DMS 273 treated with DMSO at 0.1 percent for 48 hours (cell line): ENCODE measurements at places on chromosomes 11 and 22.

DNA sequence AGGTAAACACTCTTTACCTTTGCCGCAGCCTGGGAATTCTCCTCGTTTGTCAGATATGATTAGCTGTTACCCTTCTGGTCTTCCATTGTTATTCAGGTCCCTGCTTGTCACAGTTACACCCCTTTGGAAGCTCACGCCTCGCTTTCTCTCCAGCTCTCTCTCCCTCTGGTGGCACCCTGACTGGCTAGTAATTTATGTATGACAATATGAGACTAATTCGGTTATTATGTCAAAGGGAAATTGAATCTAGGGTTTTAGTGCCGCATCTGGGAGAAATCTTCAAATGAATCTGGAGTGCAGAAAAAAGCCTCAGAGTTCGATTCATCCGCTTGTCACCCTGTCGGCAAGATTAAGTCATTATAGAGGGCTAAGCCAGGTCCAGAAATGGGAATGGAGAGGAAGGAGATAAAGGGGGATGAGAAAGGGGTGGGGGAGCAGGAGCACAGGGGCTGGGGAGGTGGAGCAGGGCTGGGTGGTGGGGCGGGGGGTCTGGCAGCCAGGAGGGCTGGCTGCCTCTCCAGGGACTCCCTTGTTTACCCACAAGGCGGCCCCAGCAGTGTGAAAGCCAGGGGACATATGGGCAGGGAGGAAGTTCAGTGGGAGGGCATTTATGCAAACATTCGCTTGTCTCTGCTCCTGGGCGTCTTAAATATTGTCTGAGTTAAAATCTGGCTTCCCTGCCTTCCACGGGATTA is 179.0 kb upstream of the NECTIN1 start:
- peak; percentile 12 for DNase-seq

DNA sequence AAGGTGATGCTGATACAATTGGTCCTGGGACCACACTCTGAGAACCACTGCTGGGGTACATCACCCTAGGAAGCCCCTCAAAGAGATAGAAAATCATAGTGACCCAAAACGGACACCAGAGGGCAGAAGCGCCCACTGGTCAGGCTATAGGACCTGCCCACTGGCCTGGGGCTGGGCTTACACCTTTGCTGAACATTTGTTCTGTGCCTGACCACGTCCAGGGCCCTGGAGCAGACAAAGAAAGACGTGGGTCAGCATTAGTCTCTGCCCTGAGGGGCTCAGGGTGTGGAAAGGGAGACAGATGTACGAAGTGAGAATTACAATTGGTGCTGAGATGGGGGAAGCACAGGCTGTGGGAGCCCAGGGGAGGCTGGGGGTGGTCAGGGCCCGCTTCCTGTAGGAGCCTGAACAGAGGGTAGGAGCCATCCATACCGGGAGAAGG is 14.4 kb upstream of the SERPINH1 start:
- DNase-seq, result no peak

DNA sequence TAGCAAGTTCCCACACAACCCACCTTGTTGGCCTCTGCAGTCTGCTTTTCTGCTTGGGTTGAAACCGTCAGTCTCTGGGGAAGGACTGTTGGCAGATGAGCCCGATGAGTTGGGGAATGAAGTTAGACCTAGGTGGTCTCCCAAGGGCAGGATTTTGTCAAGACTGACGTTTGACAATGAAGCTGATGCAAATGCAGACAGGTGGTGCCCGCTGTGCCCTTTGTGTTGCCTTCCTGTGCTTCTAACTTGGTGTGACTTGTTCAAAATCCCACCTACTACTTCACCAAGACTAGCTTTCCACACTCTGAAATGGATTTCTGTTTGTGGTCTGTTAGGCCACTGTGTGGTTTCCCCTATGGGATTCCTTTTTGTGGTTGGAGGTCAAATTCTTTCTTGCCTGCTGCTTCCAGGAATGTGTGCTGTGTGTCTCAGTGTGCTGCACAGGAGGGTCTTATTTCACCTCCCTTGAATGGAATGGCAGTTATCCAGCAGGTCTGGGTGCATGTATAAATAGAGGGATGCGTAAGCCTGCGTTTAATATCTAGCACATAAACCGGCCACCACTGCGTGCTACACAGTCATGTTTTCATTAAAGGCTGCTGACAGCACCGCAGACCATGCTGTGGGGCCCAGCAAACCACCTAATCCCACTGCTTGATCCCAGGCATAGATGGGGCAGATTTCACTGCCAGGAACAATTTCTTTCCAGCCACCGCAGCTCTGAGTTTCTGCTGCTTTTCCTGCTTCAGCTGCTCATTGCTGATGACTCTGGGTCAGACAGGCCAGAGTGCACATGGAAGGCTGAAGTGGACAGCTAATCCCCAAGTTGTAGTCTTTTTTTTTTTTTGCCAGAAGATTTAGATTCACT is 44.8 kb downstream of the ADAMTS8 start:
- DNase-seq, result no peak

DNA sequence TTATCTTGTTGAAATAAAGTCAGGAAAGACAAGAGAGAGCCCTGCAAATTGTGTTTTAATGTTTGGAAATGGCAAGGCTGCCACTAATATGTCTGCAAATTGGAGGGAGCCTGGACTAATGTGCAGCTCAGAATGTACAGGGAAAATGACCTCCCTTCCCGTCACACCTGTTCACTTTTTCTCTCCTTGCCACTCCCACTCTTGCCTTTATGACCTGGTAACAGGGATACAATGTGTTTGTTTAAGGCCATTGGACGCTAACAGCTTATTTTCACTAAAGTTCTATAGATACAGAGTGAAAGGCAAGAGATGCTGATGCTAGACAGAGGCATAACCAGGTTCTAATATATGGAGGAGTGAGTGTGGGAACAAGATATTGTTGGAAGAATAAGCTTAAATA is 203.9 kb downstream of the RAB38 start:
- no peak for DNase-seq

- DNase-seq, result no peak
Observed at GRCh38 chr11:9827708-9828107, 163.8 kb downstream of the SWAP70 start.

- no peak for DNase-seq
Observed at GRCh38 chr11:86874304-86875056, 74.1 kb downstream of the PRSS23 start.

- DNase-seq, result no peak
Observed at GRCh38 chr11:72788241-72788640, 5.6 kb downstream of the STARD10 start.

DNA sequence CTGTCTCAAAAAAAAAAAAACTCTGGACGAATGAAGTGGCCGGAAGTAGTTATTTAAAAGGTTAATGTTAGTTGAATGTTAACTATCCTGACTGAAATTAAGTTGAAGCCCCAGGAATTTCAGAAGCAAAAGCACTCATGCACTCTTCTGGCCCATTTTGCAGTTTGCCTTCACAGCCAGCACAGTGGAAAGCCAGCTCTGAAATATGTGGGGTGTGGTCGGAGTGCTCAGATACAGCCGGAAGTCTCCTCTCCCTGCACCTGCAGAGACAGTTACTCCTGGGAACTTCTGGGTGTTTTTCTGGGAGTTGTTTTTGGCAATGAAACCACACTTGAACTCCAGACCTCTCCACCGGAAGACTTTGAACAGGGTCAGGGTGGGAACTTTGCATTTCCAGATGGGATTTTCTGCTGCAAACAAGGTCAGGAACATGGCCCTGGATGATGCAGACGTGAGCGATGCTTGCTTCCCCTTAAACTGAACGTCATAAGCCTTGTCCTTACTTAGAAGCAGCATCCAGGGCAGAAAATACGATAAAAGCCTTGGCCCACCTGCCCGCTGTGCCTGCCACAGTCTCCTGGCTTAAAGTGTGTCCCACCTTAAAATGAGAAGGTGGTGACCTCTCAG is 21.5 kb upstream of the CABP2 start:
- DNase-seq, result no peak

DNA sequence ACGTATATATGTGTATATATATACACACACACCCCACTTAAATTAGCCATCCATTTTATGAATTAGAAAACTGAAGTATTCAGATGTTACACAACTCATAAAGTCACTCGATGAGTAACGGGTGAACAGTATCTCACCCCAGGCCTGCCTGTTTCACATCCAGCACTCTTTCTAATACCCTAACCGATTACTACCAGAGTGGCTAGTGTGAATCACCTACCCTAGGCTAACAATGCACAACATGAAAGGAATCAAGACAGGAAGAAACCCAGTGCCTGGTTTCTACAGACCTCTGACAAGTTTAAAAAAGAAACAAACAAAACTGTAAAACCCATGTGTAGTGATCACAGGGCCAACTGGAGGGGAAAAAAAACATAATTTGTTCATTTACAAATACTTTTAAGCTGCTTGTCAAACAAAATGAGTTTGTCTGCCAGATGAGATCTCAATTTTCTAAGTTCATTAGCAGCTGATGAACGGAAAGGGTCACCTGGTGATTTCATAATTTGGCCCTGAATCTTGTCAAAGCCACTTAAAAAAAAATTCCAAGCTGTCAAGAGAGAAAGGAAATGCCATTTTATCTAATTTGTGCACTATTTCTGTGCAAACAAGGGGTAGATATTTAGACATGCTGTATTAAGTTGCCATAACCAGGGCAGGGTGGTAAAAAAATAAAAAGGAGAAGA is 134.8 kb downstream of the LARGE1 start:
- DNase-seq, result no peak

GRCh38 chr11:102293873-102294601 is 23.2 kb upstream of the BIRC3 start:
- DNase-seq, result no peak

DNA sequence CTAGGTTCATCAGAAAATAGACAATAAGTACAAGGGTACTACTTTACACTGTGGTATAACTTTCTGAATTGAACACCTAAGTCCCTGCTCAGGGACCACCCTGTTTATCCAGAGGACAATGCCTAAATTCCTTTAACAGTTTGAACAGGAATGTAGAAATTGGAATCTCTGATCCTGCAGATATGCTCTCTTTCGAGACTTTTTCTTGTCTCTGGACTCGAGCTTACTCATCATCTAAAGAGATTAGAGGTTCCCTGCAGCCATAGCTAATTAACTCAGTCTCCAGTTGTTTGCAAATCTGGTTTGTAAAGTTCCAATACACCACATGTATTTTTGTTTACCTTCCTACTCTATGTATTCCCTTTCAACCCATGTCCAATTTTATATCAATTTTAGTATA is 1.0 kb downstream of the HOATZ start:
- no peak for DNase-seq

GRCh38 chr11:117205211-117205818 is 6.1 kb downstream of the TAGLN start:
- DNase-seq, result no peak

DNA sequence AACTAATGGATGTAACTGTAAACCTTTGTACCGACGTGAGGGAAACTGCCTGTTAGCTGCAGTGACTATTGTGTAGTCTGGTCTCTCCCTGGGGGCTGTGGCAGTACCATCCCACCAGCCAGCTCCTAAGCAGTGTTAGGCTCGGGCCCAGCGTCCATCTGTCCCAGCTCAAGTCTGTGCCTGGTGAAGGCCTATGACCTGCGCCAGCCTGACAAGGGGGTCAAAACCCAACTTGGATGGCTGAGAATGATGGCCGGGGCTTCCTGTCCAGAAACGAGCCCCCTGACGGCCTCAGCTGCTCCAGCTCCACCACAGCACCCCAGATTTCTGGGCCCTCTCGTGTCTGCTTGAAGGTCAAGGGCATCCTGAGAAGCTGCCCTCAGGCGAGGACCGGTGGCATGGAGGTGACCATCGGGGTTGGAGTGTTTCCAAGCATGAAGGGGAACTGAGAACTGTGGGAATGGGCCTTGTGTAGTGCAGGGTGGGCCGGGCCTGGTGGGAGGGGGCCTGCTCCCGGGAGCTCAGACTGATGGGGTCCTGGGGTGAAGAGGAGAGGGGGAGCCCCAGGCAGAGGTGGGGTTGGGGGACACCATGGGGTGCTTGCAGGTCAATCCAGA is 14.3 kb upstream of the SPI1 start:
- no peak for DNase-seq

- no peak for DNase-seq
Observed at GRCh38 chr22:30427871-30428270, 2.3 kb downstream of the MTFP1 start.

DNA sequence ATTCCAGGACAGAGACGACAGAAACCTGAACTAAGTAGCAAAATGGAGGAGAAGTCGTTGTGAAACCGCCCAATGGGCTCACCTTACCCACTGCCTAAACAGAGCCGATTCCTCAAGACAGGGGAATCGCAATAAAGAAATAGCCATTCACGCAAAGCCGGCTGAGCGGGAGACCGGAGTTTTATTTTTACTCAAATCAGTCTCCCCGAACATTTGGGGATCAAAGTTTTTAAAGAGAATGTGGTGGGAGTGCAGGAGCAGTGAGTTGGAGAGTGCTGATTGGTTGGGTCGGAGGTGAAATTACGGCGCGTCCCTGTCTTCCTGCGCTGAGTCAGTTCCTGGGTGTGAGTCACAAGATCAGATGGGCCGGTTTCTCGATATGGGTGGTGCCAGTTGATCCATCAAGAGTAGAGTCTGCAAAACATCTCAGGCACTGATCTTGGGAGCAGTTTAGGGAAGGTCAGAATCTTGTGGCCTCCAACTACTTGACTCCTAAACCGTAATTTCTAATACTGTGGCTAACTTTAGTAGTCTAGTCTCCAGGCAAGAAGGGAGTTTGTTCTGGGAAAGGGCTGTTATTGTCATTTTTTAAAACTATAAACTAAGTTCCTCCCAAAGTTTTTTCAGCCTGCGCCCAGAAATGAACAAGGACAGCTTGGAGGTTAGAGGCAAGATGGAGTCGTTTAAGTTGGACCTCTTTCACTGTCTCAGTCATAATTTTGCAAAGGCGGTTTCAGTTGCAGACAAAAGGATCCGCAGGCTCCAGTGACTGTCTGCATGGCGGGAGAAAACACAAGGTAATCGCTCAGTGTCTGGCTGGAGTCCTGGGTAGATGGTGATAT is 34.1 kb downstream of the OR4D9 start:
- no peak for DNase-seq

DNA sequence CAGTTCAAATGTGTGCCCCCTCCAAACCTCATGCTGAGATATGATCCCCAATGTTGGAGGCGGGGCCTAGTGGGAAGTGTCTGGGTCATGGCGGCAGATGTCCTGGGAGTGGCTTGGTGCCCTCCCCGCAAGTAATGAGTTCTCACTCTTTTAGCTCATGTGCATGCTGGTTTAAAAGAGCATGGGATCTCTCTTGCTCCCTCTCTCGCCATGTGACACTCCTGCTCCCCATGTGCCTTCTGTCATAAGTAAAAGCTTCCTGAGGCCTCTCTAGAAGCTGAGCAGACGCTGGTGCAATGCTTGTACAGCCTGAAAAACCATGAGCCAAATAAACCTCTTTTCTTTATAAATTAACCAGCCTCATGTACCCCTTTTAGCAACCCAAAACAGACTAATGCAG is 98.8 kb downstream of the SGSM3 start:
- DNase-seq, result peak; percentile 40

DNA sequence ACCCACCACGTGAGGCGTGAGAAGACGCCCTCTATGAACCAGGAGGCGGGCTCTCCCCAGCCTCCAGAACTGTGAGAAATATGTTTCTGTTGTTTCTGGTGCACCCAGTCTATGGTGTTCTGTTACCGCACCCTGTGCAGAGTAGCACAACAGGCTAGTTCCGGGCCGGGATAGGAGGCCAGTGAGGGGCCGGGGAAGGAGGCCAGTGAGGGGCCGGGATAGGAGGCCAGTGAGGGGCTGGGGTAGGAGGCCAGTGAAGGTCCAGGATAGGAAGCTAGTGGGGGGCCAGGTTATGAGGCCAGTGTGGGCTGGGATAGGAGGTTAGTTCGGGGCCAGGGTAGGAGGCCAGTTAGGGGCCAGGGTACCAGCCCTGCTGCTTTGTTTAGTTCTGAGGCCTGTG is 204.6 kb downstream of the BARX2 start:
- no peak for DNase-seq
